Upper lobe of right lung (tissue), 1 donor: ENCODE measurements at places on chromosomes 2 and 18. TPM values are rescaled to one million over a fixed set of nuclear protein-coding genes. Genes with fewer than 3 reads are reported as not detected.

GRCh38 chr2:71611781-71612527, 158.6 kb downstream of the DYSF start:
- DNase-seq, result peak; percentile 41

GRCh38 chr18:48017635-48018034, 87.2 kb upstream of the SMAD2 start:
- DNase-seq, result no peak

DNA sequence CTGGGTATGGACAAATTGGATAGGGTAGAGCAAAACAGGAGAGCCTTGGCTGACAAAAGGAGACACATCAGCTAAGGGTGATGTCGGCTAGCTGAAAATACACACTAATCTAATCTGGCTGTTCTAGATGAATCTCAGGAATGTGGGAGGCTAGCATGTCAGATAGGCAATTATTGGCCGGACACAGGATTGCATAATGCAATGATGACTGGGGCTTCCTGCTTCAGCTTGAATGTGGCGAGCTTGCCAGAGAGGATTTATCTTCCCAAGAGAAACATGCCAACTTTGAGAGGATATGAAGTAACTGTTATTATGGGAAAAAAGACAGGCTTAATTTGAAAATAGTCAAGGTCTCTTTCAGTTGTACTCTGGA, 102.4 kb downstream of the TRIB2 start:
- no peak for DNase-seq

- no peak for DNase-seq
These were observed 46.3 kb downstream of the STK39 start for GRCh38 chr2:168200930-168201583.

GRCh38 chr2:131058920-131059319, 34.3 kb downstream of the FAM168B start:
- DNase-seq, result no peak

DNA sequence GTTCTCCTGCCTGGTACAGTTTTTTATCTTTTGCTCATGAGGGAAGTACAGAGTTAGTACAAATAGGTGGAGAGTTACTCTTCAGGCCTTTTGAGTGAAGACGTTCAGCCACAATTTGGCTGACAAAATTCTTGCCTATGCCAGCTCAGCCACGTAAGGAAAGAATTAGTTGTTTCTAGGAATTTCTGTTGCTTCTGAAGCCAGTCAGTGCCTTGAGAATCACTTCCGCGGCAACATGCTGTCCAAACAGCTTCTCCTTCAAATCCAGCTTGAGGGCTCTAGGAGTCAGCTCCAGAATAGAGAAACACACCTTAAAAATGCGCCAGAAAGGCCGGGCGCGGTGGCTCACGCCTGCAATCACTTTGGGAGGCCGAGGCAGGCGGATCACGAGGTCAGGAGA, 27.5 kb downstream of the M1AP start:
- DNase-seq, result no peak

DNA sequence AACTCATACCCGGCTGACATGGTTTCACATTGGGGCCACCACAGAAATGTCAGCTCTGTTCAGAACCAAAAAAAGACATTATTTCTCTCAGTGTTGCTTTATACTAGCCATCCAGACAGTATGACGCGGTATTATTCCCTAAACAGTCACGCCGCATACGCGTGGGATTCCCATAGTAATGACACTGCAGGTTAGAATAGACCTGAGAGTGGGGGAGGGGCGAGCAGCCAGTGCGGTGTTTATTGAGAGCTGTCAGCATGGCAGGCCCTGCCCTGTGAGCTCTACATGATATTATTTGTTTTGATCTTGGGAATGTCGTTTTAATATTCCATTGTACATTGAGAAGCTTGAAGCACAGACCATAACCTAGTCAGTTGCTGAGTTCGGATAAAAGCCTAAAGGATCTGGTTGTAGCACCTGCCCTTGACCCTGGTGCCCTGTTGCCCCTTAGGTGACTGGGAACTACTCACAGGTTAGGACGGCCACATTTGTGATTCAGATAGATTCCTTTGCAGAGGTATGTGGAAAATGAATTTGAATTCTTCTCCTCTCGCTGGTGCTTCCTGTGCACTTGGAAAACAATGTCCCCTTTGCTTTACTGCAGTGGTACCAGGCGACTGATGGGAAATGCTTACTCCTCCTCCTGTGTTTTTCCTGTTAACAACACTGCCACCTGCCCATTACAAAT, 150.1 kb downstream of the ARHGAP28 start:
- no peak for DNase-seq

DNA sequence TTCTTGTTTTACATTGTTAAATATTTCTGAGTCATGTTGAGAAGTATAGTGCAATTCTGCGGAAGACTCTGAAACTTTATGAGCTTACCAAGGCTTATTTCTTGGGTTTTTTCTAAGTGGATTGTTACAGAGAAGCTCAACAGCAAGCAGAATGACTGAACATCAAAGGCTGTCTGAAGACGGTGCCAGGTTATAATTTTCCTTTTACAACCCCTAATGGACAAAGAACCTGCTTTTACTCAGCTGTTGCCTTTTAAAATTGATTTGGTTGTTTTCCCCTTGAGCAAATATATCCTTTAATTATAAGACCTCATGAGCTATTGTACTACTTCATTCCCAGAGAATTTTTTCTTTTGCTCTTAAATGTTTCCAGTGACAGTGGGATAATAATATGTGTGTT, 41.6 kb downstream of the LAMA3 start:
- no peak for DNase-seq

GRCh38 chr2:107530046-107530445, 296.6 kb upstream of the RGPD4 start:
- DNase-seq, result no peak

GRCh38 chr18:28030458-28030857, 146.5 kb downstream of the CDH2 start:
- DNase-seq, result no peak

DNA sequence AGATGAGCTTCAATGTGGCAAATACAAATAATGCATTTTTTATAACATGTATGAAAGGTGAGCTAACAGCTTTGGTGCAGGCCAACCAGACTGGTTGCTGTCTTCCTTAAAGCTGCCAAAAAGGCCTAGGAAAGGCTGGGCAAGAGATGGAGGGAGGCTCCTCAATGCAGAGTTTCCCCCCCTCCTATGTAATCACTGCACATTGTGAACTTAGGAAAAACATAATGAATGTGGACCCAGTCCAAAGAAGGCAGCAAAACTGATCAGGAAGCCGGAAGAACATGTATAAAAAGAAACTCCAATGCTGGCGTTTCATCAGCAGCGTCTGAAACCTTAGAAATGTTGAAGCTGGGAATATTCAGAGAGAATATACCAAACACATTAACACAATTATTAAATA, 84.2 kb upstream of the LYPD6 start:
- no peak for DNase-seq

DNA sequence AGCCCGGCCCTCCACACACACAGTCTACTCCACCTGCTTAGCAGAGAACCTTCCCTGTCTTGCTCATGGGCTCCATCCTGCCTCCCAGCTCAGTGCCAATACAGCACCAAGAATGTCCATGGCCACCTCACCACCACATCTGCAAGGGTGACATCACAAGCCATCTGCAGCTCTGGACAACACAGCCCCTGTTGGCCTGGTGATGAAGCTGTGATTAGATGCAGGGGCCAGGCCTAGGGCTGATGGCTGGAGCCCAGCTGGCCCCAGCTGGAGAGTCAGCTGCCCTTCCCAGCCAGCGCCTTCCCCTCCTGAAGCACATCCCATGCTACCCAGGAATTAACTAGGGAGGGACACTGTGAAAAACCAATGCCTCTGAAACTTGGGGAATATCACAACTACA, 91.1 kb downstream of the TTC32 start:
- DNase-seq, result no peak

DNA sequence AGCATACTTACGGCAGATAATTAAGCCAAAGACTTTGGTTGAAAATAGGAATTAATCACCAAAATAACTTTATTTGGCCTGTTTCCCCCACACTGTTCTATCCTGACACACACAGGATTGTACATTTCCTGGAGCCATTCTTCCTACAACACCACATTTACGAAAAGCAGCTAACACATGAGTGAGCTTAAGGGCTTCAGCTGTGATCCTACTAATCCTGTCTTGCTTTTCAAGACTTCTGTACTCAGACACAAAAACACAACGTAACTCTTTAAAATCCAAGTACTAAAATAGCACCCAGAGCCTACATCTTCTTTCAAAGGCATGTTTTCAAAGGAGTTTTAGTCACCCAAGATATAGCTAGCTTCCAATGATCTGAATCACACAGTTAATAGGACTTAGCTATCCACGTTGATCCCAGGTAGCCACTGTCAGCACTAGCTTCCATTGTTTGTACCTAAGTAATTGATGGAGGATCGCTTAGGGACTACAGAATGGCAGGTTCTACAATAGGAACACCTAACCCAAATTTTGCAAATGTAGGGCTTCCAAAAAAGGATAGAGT, 42.8 kb upstream of the TTC39C start:
- no peak for DNase-seq

LYG1 gene
- total RNA-seq, result 1.4 TPM

IL1B gene
- total RNA-seq, result 11.5 TPM

PROC gene
- total RNA-seq, result not detected

STAT4 gene
- total RNA-seq, result 8.0 TPM

UGT1A3 gene
- not detected for total RNA-seq
